A549 treated with dexamethasone at 1 μM for 4 hours (cell line): ENCODE measurements at places on chromosomes 12 and 14. TPM values are rescaled to one million over a fixed set of nuclear protein-coding genes. Genes with fewer than 3 reads are reported as not detected.

The MAP3K9 gene
- total RNA-seq, result 4.8 to 7.9 TPM (median 6.8 TPM) in 5 replicates

The C12orf54 gene
- not detected in 5 replicates for total RNA-seq

The PLCZ1 gene
- total RNA-seq, result not detected in 5 replicates

The COX8C gene
- total RNA-seq, result not detected in 5 replicates
